Fibroblast of the aortic adventitia (primary cell): ENCODE measurements at places on chromosomes 3 and 15. TPM values are rescaled to one million over a fixed set of nuclear protein-coding genes. Genes with fewer than 3 reads are reported as not detected.

RGMA gene
- 3.1 and 6.1 TPM in 2 replicates for total RNA-seq

HLTF gene
- total RNA-seq, result 59.4 and 61.4 TPM in 2 replicates

HEG1 gene
- 198 and 256 TPM in 2 replicates for total RNA-seq

PLA2G4B gene
- total RNA-seq, result 0.49 and 0.54 TPM in 2 replicates

ILDR1 gene
- not detected in 2 replicates for total RNA-seq

POLQ gene
- total RNA-seq, result 0.49 and 10.1 TPM in 2 replicates

ATRIP gene
- total RNA-seq, result 4.0 and 14.5 TPM in 2 replicates

SYNM gene
- 3.4 and 6.2 TPM in 2 replicates for total RNA-seq

DUOXA2 gene
- not detected in 2 replicates for total RNA-seq

IL5RA gene
- total RNA-seq, result 0.08 TPM in 1 of 2 replicates, not detected in the other

KCTD6 gene
- 17.8 and 17.9 TPM in 2 replicates for total RNA-seq
